ENCODE measurements at places on chromosomes 5 and 9.

- DNase-seq, result no peak
Measured at GRCh38 chr5:10023494-10023893, 226.2 kb downstream of the ATPSCKMT start.

DNA sequence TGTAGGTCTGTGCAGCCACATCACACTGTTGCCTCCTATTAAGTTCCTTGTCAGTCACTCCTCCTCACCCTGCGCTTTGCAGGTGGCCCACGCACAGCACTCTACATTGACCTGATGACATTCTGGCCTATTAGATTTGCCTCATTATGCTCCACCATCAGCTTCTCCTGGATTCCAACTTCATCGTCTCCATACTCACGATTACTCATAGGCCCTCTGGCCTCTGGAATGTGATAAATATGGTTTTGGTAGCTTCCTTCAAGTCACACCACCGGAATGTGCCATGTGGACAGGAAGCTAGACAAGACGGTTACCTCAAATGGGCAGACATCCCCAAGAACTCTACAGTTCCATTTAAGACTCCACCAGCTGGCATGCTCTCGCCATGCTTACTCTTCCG is 158.0 kb upstream of the LHFPL2 start:
- no peak for DNase-seq

DNA sequence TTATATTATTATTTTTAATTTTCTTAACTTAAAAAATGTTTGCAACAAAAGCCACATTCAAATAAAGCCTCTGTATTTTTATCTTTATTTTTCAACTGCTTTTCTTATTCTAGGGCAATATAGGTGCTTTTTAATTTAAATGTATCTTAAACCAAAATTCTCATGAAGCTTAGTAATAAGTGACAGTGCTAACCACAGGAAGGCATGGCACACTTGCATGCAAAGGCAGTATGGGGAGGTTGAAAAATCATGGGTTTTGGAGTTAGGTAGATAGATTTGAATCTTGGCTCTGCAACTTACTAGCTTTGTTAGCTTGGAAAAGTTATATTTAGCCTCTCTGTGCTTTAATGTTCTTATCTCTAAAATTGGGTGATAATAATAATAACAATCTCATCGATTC is 458.0 kb downstream of the DMAC1 start:
- DNase-seq, result no peak

GRCh38 chr5:143140492-143141203 is 262.8 kb downstream of the NR3C1 start:
- DNase-seq, result no peak

- peak; percentile 46 for DNase-seq
Measured at GRCh38 chr5:132825033-132825833, 5.2 kb downstream of the SHROOM1 start.

DNA sequence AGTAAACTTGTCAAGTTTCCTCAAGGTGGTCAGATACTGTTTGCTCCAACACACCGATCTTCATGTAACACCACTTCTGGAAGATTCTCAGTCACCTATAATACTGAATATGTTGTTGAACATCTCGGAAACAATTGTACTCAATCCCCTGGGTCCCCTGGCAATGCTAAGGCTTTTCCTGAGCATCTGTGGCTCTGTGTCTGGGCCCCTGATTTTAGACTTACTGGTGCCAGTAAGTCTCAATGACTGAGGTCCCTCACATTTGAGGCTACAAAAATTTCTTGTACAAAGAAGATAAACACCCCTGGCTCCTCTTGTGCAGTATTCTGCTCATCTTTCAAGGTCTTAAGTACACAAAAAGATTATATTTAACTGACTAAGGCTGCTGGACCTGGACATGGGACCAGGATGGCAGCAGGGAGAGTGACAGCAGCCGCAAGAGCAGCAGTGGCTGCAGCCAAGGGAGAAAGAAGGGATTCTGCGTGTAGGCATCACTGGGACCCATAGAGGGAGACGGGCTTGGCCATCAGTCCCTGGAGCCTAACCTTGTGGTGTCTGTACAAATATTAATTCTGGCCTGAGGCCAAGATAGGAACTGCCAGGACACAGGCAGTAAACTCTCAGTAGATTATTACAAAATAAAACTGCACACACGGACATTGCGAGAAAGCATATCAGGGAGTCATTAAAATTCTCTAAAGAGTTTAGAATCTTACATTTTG is 49.0 kb upstream of the TNPO1 start:
- DNase-seq, result no peak

DNA sequence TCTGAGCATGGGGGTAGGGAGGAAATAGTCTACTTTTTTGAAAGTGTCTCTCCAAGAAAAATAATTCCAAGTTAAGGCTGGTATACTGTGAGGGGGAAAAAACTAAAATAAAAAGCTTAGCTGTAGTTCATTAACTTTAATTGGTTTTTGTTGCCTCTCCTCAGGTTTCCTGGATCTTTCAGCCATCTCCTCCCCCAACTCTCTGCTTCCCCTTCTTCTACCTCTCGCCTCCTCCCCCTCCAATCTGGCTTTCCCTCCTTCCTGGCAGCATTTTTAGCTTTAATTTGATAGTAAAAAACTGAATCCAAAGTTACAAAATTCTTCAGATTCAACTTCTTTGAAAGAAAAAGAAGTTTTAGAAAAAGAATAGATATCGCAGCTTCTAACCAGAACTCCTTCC is 462.6 kb downstream of the CETN3 start:
- DNase-seq, result peak; percentile 93

DNA sequence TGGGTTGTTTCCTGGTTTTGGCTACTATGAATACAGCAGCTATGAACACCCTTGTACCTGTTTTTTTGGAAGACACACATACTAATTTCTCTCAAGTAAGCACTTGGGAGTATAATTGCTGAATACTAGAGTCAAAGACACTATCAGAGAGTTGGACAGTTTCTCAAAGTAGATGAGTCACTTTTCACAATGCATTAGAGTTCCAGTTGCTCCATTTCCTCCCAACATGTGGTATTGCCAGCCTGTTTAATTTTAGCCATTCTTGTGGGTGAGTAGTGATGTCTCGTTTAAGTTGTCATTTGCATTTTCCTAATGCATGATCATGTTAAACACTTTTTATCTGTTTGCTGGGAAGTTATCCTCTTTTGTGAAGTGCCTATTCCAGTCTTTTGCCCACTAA is 81.6 kb upstream of the GDNF start:
- DNase-seq, result no peak

DNA sequence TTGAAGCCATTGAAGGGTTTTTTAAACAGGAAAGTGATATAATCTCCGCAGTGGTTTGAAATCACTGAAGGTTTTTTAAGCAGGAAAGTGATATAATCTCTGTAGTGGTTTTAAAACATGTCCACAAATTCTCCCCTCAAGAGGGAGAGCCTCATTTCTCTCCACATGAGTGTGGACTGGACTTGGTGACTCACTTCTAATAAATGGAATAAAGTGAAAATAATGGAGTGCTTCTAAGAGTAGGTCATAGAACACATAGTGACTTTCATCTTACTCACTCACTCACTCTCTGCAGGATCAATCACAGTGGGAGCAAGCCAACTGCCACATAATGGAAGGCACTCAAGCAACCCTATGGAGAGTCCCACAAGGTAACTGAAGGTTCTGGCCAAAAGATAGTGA is 12.0 kb downstream of the CTNNAL1 start:
- DNase-seq, result no peak

Measured in brain (organoid and tissue), 16 donors.